ENCODE measurements at places on chromosomes 3 and 15.

GRCh38 chr3:14208168-14208567 lies 29.6 kb downstream of the LSM3 start:
- DNase-seq, result no peak

GRCh38 chr3:69288161-69288895 lies 97.6 kb downstream of the FRMD4B start:
- DNase-seq, result peak; percentile 78

GRCh38 chr3:76099956-76100355 lies 314.6 kb upstream of the ZNF717 start:
- no peak for DNase-seq

DNA sequence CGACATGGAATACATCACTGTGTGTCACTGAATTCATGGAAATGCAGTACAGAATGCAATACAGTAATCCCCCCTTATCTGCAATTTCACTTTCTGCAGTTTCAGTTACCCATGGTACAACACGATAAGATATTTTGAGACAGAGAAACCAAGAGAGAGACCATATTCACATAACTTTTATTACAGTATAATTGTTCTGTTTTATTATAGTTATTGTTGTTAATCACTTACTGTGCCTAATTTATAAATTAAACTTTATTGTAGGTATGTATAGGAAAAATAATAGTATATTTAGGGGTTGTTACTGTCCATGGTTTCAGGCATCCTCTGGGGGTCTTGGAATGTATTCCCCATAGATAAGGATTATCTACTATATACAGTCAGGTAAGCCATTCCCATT lies 61.8 kb downstream of the MBNL1 start:
- DNase-seq, result no peak

- DNase-seq, result peak; percentile 14
These were observed 20.2 kb downstream of the HDAC11 start for GRCh38 chr3:13500133-13500885.

DNA sequence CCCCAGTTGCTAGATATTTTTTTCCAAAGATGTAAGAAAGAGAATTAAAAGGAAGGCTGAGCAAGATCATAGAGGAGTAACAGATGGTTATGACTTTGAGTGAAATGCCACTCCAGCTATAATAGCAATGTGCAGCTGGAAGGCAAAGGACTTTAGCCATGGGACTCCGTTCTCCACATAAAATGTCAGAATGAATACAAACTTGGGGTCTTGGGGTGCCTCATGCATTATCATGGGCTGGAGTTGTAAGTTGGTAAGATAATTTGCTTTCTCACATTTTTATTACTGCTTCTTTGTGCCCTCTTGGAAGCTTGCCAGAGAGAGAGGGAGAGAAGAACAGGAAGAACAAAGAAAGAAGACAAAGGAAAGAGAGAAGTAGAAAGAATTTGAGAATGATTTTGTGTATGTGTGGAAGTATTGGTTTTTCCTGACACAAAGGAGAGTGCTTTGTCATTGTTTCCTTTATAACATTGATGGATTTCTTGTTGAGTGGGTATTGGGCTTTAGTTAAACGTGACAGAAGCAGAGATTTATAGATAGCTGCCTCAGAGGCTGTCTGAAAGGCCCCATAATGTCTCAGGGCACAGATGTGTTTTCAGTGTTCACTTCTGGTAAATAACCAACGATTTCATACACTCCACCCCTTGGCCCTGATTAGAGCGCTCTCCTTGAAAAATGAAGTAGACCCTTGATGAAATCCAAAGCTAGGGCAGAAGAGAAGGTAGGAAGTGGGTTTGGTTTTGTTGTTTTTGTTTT lies 715.3 kb downstream of the NR2F2 start:
- DNase-seq, result no peak
